Activated T-cell treated with anti-CD3 and anti-CD28 coated beads, Interleukin-2, amount 50 U/mL, for 48 hours (primary cell): ENCODE measurements at places on chromosomes 11 and 22.

DNA sequence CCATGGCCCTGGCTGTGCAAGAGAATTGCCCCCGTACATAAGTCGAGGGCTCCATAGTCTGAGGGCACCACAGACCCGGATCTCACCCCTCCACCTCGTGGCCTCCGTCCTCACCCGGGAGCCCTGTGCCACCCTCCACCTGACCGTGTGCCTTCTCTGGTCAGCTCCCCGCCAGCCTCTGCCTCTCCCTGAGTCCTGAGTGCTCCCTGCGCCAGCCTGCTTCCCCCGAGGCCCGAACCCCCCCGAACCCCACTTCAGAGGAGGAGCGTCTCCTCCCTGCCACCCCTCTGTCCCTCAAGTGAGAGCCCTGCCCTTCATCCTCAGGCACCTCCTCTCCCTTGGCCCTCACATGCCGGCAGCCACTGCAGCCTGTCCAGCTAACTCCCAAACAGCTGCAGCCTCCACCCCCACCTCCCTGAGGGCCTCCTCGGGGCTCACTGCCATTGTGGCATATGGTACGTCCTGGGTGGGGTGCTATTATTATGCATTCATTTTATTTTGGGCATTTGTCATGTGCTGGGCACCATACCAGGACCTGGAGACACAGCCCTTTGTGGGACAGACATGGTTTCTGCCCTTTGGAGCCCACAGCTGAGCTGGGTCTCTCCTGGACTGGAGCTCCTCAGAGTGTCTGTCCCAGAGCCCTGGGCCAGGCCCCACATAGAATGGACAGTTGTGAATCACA lies 67.2 kb downstream of the MYO7A start:
- DNase-seq, result no peak

- DNase-seq, result no peak
These were observed 12.5 kb downstream of the LRP4 start for GRCh38 chr11:46905806-46906205.

- DNase-seq, result no peak
These were observed 6.9 kb downstream of the RAB3IL1 start for GRCh38 chr11:61910187-61911127.

DNA sequence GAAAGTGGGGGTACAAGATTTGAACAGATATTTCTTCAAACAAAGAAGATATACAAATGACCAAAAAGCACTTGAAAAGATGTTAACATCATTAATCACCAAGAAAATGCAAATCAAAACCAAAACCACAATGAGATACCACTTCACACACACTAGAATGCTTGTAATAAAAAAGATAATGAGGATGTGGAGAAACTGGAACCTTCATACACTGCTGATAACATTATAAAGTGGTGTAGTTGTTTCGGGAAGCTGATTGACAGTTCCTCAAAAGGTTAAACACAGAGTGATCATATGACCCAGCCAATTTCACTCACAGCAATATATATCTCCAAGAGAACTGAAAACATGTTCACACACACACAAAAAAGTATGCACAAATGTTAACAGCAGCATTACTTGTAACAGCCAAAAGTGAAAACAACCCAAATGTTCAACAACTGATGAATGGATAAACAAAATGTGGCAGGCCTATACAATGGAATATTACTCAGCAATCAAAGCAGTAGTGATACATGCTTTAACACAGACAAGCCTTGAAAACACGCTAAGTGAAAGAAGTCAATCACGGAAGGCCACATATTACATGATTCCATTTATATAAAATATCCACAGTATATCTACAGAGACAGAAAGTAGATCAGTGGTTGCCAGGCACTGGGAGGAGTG lies 15.1 kb downstream of the PITPNB start:
- no peak for DNase-seq

DNA sequence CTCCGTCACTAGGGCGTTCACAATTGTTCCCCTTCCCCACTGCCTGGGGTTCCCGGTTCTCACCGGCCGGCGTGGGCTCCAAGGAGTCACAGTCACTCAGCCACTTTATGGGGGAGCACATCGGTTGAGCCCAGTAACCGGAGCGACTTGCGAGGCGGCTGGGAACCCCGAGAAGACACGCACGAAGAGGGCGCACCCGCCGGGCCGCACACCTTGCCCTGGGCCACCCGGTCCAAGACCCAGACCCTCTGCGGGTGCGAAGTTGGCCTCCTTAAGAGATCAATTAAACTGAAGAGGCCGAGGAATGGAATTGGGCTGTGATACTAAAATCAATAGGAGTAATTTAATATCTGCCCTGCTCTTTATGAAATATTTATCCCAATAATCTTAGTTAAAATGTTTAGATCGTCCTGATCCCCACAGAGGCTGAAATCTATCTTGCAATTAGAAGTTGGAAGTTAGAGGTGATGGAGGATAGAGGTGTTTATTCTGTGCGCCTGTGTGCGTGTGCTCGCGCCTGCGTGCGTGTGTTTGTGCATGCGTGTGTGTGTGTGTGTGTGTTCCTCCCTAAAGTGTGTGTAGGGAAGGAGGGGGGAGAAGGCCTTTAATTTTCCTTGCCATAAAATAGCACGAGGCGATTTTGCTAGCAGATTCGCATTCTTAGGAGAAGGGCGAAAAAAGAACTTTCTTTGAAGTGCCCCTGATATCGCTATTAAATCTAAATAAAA lies 954 bp upstream of the MN1 start:
- no peak for DNase-seq

- no peak for DNase-seq
These were observed 11.3 kb upstream of the PRMT3 start for GRCh38 chr11:20376162-20376730.

- DNase-seq, result no peak
These were observed 216.5 kb downstream of the BARX2 start for GRCh38 chr11:129592191-129592590.

DNA sequence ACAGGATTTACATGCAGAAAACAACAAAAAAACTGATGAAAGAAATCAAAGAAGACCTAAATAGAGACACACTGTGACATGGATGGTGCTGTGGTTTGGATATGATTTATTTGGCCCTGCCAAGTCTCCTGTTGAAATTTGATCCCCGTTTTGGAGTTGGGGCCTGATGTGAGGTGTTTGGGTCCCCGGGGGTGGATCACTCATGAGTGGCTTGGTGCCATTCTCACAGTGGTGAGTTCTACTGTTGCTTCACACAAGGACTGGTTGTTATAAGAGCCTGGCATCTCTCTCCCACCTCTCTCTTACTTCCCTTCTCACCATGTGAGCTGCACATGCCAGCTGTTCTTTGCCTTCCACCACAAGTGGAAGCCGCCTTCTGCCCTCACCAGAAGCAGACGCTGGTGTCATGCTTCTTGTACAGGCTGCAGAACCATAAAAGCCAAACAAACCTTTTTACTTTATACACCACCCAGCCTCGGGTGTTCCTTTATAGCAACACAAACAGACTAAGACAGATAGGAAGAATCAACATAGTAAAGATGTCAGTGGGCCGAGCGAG lies 7.8 kb upstream of the RTL6 start:
- DNase-seq, result peak; percentile 1

- no peak for DNase-seq
These were observed 498.3 kb upstream of the TENM4 start for GRCh38 chr11:79939111-79939510.

- DNase-seq, result no peak
These were observed 6.1 kb downstream of the TAGLN start for GRCh38 chr11:117205211-117205818.

DNA sequence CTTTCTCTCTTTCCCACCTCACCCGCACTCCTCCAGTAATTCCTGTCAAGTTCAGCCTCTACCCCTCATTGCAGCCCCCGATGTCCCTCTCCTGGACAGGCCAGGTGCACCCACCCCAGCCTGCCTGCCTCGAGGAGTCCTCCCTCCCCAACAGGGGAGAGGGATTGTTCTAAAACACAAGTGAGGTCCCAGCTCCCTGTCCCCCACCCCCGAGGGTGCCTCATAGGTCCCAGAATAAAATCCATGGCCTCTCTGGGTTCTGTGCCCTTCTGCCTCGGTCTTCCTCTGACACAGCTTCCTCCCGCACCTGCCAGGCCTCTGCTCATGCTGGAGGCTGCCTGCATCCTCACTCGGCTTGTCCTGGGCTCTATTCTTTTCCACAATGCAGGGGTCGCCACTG lies 720.1 kb downstream of the BRD1 start:
- no peak for DNase-seq

GRCh38 chr22:39818094-39818493 lies 75.5 kb downstream of the ENTHD1 start:
- no peak for DNase-seq

- no peak for DNase-seq
These were observed 14.1 kb downstream of the PLCB3 start for GRCh38 chr11:64265176-64266160.

DNA sequence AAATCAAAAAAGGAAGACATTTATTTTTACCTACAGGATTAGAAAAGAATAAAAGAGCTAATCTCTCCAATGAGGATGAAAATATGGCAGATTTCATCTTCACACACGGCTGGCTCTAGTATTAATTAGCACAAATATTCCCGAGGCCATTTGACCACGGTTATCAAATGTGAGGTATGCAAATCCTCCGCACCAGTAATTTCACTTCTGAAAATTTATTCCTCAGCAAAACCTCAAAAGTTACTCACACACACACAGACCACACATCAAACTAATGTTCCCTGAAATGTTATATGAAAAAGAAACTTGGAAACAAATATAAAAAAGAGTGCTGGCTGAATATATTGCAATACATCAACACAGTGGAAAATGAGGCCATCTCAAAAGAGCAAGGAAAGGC lies 32.8 kb downstream of the CELSR1 start:
- no peak for DNase-seq

- DNase-seq, result no peak
These were observed 71.6 kb downstream of the ST3GAL4 start for GRCh38 chr11:126426820-126427749.

GRCh38 chr22:26573026-26573662 lies 16.8 kb downstream of the TPST2 start:
- no peak for DNase-seq

- no peak for DNase-seq
These were observed 2.8 kb downstream of the CTSW start for GRCh38 chr11:65882120-65883057.

DNA sequence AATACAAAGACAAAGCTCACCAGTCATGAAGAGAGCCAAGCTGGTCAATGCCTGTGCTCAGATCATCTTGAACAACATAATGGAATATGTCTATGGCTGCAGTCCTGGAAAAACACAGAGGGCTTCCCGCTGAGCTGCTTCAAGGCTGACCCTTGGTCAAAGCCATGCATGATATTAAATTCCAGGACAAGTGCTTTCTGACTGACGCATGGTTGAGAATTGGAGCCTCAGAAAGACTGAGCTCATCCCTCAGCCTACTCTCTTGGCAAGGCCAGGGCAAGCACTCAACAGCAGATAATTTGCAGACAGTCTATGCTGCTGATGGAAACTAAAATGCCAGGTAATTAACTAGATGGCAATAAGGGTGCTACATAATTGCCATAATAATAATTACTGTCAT lies 89.2 kb downstream of the GALNT18 start:
- no peak for DNase-seq

DNA sequence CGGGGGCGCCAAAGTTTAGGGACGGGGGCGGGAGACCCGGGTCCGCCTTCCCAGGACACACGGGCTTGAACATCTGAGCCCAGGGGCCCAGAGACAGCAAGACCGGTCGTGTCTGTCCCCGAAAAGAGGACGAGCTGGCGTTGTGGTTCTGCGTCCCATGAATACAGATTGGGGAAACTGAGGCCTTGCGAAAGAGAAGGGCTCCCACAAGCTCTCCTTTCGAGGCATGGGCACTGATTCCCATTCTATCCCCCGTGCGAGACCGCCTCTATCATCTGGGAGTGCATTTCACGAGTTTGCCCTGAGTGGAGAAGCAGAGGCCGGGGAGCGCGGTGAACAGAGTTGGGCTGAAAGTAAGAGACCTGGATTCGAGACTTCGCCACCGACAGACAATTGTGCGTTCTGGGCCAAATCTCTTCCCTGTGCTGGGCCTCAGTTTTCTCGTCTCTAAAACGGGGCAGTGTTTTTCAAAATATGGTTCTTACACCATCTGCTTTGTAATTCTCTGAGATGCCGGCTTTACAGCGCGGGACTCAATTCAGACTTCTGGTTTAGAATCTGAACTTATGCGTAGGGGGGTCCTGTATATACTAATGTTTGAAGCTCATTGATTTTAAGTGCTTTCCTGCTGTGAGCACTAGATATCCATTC lies 471 bp downstream of the RNF185 start:
- DNase-seq, result no peak
